Cerebellar nuclear complex (tissue), 1 donor: ENCODE measurements at places on chromosomes 7 and 10.

DNA sequence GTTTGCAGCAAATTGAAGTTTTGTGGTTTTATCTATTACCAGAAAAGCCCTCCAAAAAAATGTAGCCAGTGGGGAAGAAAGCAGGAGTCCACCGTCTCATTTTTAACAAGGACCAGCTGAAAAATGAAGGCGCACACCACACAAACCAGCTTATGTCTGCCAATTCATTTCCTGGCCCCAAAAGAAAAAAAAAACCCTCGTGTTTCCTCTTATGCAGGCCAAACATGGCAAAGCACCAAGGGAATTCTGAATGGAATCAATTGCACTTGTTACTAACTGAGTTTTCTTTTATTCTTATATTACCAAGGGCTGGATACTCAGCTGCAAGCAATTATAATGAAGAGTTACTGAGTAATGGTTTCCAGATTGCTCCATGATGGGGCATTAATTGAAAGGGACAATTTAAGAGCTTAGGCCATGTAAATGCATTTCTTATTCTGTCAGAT, 428.3 kb upstream of the NPVF start:
- no peak for DNase-seq

- no peak for DNase-seq
Measured at GRCh38 chr7:127897704-127898454, 133.4 kb downstream of the LRRC4 start.

DNA sequence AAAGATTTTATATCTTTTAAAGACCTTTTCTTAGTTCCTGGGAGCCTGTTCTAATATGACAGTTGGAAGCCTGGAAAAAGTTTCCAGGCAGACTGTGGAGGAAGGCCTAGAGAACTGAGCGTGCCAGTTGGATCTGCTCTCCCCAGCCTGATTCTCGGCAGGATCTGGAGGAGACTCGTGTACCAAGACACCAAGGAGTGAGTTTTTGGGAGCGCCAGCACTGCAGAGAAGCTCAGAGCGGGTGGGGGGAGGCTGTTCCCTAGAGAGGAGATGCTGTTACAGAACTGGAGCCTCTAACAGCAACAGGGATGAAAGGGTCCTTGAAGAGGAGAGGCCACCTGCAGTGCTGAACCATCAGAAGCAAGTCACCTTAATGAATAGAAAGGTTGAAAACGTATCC, 52.9 kb downstream of the LYZL2 start:
- no peak for DNase-seq

- no peak for DNase-seq
Measured at GRCh38 chr10:31030260-31030659, 1.4 kb downstream of the ZNF438 start.

- DNase-seq = no peak
Measured at GRCh38 chr7:31065840-31066239, 13.7 kb downstream of the ADCYAP1R1 start.
